ENCODE measurements at places on chromosomes 1 and 21. TPM values are rescaled to one million over a fixed set of nuclear protein-coding genes. Genes with fewer than 3 reads are reported as not detected.

DNA sequence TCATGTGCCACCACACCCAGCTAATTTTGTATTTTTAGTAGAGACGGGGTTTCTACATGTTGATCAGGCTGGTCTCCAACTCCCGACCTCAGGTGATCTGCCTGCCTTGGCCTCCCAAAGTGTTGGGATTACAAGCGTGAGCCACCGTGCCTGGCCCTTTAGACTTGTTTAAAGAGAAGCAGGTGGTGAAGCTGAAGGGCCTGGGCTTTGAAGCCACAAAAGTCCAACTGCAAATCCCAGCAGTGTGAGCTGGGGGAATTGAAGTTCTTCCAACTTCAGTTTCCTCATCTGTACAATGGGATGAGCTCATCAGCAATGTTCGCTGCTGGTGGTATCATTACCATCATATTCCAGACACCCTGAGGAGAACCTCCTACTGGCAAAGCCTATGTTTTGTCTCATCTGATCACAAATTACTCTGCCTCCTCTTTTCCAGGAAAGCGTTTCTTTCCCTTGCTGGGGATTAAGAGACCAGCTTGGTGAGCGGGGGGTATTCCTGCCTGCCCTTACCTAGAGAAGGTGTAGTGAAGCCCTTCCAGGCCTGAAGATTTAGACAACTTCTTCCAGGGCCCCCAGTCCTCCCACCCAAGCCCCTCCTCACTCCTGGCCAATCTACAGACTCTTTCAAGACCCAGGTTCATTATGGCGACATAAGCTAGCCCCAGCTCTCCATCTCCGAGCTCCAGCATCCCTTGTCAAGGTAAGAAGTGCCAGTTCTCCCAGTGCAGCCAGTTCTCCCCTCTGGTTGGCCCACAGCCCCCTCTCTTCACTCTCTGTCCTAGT is 2.4 kb upstream of the SHISA4 start:
- DNase-seq = no peak

DNA sequence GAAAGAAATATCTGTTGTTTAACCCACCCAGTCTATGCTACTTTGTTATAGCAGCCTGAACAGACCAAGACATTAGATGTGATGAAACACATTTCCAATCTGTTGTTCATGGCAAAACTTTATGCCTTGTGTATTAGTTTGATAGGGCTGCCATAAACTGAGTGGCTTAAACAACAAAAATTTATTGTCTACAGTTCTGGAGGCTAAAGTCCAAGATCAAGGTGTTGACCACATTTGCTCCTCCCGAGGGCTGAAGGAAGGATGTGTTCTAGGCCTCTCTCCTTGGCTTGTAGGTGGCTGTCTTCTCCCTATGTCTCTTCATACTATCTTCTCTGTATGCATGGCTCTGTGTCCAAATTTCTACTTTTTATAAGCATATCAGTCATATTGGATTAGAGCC is 94.1 kb upstream of the HIVEP3 start:
- DNase-seq = no peak

DNA sequence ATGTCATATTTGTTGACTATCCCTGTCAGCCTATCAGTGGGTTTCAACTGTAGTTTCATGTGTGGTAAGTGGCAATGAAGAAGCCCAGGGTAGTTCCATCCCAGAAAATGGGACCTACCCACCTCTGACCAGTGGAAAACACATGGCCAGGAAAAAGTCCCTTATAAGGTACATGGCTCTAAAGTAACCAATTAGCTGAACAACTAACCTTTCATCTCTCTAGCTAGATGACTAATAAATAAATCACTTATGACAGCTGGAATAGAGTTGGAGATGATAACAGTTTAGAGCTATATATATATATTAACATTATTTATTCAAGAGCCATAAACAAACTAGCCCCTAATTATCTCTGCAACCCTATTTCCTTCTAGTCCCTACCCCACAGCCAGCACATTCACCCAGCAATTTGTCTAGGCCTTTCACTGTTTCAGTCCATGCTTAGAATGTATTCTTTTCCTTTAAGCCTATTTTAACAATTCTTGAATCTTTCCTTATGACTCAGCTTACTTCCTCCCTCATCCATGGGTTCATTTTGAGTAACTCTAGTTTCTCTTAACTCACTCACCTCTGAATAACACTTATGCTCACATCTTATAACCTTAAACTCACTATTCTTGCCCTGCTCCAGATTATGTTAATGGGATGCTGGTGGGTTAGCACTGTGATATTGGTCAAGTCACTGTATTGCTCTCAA is 83.7 kb downstream of the TNFSF18 start:
- DNase-seq = no peak

- no peak for DNase-seq
These were observed 14.0 kb downstream of the LPGAT1 start for GRCh38 chr1:211816586-211816985.

DNA sequence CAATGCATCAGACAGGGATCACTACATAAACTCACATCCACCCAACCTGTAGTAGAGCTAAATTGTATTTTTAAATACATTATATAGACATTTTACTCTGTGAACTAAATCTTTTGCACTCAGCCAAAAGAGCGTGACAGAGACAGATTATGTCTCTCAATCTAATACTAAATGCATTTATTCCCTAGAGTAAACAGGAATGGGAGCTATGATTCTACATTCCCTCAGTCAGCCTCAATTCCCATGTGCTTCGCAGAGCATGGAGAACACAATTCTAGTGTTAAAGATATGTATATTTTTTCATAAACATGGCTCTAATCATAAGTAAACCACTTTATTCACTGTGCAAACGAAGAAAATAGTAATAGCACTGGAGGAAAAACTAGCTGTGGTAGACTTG is 16.5 kb downstream of the PIGK start:
- no peak for DNase-seq

GRCh38 chr1:22105611-22106207 is 37.2 kb downstream of the WNT4 start:
- DNase-seq = no peak

GRCh38 chr1:83673312-83673711 is 325.6 kb downstream of the TTLL7 start:
- DNase-seq = no peak

GRCh38 chr1:207964195-207964966 is 53.5 kb upstream of the CD34 start:
- DNase-seq = no peak

- peak; percentile 84 for DNase-seq
These were observed 23.2 kb upstream of the LSM10 start for GRCh38 chr1:36420836-36421317.

DNA sequence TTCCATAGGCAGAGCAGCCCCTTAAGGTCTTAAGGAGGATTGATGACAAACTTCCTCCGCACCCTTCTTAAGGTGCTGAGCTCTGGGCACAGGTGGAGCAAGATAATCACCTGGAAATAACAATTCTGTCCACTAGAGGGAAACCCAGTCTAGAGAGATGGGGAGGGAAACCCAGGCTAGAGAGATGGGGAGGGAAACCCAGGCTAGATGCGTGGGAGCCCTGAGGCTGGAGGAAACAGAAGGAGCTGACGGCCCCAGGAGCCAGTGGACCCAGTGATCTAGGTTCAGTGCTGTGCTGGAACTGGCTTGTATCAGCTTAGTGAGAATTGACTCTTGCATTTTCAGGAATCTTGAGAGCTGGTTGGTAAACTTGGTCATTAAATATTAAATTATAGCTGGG is 17.8 kb upstream of the MYCL start:
- no peak for DNase-seq

- DNase-seq = no peak
These were observed 100.6 kb downstream of the RHOU start for GRCh38 chr1:228835911-228836310.

GRCh38 chr1:156748670-156749418 is 2.6 kb downstream of the HDGF start:
- peak; percentile 78 for DNase-seq

DNA sequence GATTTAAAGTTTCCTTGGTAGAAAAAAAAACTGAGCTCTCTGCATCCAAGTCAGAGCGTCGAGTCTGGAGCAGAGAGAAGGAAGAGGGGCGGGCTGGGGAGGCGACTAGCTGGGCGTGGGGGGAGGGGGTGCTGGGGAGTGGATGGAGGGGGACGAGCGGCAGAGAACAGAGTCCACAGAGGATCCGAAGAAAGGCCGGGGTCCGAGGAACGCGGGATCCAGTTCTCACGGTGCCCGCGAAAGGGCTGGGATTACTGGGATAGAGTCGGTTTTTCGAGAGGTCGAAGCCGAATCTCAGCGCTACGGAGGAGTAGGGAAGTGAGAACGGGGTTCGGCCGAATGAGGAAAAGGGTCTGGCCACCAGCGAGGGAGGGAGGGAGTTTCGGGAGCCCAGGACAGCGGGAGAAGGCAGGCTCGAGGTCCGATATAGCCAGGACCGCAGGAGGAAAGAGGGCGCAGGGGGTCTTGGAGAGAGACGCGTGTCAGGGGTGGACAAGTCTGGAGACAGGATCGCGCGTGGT is 665 bp downstream of the DAB1 start:
- DNase-seq = peak; percentile 55

Gene RPS27
- 3,939 TPM for polyA plus RNA-seq

Gene OR2L2
- 0.04 TPM for polyA plus RNA-seq

Gene PDC
- polyA plus RNA-seq = 0.62 TPM

Gene RBP7
- 1.3 TPM for polyA plus RNA-seq

Gene DMRTA2
- 0.06 TPM for polyA plus RNA-seq

Gene SLC26A9
- polyA plus RNA-seq = 7.3 TPM

Gene CCDC181
- 5.8 TPM for polyA plus RNA-seq

Gene HSPG2
- polyA plus RNA-seq = 150 TPM

Gene SH2D1B
- polyA plus RNA-seq = 0.77 TPM
